ENCODE measurements at places on chromosomes 13 and 19. TPM values are rescaled to one million over a fixed set of nuclear protein-coding genes. Genes with fewer than 3 reads are reported as not detected.
A peak's percentile ranks its signal among the peaks of the same experiment; 100 is the strongest.

- H3K27me3 ChIP-seq: no peaks in the 10 kb centered on the region
- no peak overlapping the region for H3K4me3 ChIP-seq
- no peak for DNase-seq
- H3K27ac ChIP-seq: no peak overlapping the region
- H3K4me1 ChIP-seq: no peaks in the 10 kb centered on the region
- peaks cover 13% of the 10 kb centered on the region for H3K36me3 ChIP-seq
These were observed 64.4 kb upstream of the ZNF43 start for GRCh38 chr19:21900401-21900800.

DNA sequence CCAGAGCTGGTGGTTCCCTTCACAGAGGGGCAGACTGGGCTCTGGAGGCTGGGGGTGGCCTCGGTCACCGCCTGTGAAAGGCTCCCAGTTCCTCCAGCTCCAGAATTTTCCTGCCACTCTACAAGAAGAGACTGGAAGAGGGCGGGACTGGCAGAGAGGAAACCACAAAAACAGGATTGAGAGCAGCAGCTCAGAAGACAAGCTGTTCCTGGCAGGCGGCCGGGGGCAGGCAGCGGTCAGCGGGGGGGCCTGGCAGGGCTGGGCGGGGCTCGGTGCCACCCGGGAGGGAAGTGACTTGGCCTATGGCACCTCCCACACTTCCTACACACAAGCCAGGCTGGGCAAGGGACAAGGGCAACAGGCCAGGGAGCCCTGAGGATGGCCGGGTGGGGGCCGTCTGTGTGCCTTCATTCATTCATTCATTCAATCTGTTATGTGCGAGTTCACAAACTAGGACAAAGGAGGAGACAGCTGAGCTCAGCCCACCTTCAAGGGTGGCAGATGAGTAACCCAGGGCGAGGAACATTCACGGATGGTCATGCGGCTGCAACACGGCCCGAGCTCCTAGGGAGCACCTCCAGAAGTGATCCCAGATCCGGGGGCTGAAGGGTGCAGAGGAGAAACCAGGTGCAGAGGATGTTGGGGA is 16.9 kb upstream of the BTBD2 start:
- H3K36me3 ChIP-seq: no peaks in the 10 kb centered on the region
- H3K4me3 ChIP-seq: no peak overlapping the region
- peaks cover 7% of the 10 kb centered on the region for H3K4me1 ChIP-seq
- no peaks in the 10 kb centered on the region for H3K27me3 ChIP-seq

DNA sequence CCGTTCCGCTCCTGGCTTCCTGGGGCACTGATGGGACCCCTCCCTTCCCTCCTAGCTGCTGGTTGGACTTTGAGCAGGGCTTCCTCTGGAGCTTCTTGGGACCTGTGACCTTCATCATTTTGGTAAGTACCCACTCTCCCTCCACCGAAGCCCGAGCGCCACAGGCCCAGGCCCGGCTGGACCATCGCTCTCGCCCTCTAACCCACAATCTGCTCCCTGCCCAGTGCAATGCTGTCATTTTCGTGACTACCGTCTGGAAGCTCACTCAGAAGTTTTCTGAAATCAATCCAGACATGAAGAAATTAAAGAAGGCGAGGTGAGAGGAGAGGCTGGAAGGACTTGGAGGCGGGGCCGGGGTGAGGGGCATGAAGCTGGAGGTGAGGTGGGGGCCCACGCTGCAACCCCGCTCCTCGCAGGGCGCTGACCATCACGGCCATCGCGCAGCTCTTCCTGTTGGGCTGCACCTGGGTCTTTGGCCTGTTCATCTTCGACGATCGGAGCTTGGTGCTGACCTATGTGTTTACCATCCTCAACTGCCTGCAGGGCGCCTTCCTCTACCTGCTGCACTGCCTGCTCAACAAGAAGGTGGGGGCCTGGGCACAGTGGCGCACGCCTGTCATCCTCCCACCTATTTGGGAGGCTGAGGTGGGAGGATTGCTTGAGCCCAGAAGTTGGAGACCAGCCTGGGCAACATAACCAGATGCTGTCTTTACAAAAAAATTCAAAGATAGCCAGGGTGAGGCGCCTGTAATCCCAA is 12.3 kb downstream of the DDX39A start:
- peaks cover 7% of the 10 kb centered on the region for H3K4me1 ChIP-seq
- no peak overlapping the region for H3K4me3 ChIP-seq
- DNase-seq: no peak
- no peak overlapping the region for H3K27ac ChIP-seq
- H3K27me3 ChIP-seq: no peaks in the 10 kb centered on the region

IGFLR1 gene
- 6.3 TPM for total RNA-seq

ZNF439 gene
- 6.6 TPM for total RNA-seq

DNA sequence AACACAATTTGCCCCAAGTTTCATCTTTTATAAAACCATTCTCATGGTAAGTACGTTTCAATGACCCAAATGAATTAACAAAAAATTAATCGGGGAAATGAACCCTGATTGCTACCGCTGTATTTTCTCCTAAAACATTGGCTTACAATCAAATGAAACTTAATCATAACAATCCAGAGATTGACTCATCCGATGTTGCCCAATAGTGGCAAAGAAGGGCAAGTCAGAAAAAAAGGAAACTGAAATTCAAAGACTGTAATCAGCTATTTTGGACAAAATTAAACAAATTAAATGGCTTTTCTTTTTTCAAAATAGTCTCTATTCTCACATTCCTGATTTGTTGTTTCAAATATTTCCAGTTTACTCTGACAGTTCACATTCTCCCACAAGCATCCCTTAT is 3.9 kb upstream of the ACOD1 start:
- peaks cover 4% of the 10 kb centered on the region for H3K4me1 ChIP-seq
- H3K27ac ChIP-seq: no peak overlapping the region
- no peaks in the 10 kb centered on the region for H3K36me3 ChIP-seq
- no peak overlapping the region for H3K4me3 ChIP-seq
- no peak for DNase-seq

ZNF582 gene
- 4.2 TPM for total RNA-seq

PALM3 gene
- total RNA-seq: 5.2 TPM

DNA sequence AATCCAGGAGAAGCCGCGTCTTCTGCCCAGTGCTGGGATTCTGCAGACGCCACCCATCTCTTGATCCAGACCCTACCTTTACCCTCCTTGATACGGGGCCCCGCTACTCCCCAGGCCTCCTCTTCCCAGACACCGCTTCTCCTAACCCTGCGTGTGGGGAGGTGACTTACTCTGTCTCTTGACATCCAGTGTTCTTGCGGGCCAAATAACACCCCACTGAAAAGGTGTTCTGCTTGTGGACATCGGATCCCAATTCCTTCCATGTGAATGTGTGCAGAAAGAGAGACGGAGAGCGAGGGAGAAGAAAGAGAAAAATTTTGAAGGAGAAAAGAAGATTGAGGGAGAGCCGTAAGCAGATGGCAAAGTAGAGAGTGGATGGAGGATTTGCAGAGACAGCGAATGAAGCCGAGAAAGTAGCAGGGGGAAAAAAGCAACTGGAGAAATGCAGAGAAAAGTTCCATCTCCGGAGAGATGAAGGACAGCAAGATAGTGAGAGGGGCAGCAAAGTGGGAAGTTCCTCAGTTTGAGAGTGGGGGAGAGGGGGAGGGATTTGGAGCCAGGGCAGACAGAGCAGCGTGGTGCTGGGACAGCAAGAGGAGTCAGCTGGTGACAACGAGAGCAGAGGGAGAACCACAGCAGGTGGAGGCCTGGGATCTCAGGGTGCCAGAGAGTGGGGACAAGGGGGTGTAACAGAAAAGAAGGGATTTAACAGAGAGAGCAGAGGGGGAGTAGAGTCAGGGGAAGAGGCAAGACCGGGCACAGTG is 814 bp downstream of the ZNF480 start:
- peaks cover 62% of the 10 kb centered on the region for H3K36me3 ChIP-seq
- no peak for DNase-seq
- peak overlapping the region; percentile 98 for H3K27ac ChIP-seq
- H3K4me1 ChIP-seq: peaks cover 23% of the 10 kb centered on the region
- peaks cover 4% of the 10 kb centered on the region for H3K27me3 ChIP-seq

- DNase-seq: no peak
- no peak overlapping the region for H3K27ac ChIP-seq
- H3K4me3 ChIP-seq: no peak overlapping the region
These were observed 12.7 kb upstream of the ZNF443 start for GRCh38 chr19:12453495-12453894.

DNA sequence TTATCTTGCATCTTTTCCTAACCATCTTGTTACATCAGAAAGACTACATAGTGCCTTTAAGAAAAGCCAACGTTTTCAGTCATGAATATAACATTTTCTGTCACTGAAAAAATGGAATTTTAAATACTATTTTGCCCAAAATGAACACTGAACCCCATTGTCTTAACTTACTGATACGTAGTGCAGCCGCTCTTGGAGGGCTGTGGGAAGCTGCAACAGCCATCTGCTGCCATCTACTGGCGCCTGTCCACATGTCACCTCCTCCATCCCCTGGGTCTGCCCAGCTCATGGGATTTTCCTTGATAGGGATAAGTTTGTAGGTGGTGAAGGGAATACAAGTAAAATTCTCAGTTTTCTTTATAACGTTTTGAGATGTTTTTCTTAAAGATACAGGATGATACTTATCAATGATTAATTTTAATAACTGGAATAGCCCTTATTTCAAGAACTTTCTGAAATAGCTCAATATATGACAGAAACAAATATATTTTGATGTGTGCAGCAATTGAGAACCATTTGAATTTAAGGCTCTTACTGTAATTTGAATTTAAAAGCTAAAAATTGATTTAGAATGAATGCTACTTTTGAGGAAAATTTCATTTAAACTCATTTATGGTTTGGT is 73.7 kb downstream of the GGACT start:
- H3K4me3 ChIP-seq: peak overlapping the region; percentile 12
- no peak overlapping the region for H3K27ac ChIP-seq
- H3K4me1 ChIP-seq: peaks cover 64% of the 10 kb centered on the region
- H3K27me3 ChIP-seq: peaks cover 3% of the 10 kb centered on the region
- peak; percentile 86 for DNase-seq

DNA sequence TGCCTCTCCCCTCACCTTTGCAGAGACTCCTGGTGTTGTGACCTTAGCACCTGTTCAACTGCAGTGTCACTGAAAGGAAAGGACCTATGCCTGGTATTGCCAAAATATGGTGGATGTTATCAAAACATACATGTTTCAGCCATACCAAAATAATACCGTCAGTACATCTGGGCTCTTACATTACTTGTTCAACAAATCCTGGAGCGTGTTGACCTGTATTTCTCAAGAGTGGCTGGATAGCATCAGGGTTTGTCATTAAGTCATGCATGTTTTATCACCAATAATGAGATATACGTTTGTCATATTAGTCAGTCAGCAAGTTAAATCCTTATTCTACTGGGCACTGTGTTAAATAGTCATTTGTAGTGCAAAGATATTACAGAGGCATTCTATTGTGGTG is 290.8 kb downstream of the SHISA2 start:
- no peaks in the 10 kb centered on the region for H3K36me3 ChIP-seq
- peaks cover 3% of the 10 kb centered on the region for H3K27me3 ChIP-seq
- H3K27ac ChIP-seq: no peak overlapping the region
- H3K4me3 ChIP-seq: no peak overlapping the region

DNA sequence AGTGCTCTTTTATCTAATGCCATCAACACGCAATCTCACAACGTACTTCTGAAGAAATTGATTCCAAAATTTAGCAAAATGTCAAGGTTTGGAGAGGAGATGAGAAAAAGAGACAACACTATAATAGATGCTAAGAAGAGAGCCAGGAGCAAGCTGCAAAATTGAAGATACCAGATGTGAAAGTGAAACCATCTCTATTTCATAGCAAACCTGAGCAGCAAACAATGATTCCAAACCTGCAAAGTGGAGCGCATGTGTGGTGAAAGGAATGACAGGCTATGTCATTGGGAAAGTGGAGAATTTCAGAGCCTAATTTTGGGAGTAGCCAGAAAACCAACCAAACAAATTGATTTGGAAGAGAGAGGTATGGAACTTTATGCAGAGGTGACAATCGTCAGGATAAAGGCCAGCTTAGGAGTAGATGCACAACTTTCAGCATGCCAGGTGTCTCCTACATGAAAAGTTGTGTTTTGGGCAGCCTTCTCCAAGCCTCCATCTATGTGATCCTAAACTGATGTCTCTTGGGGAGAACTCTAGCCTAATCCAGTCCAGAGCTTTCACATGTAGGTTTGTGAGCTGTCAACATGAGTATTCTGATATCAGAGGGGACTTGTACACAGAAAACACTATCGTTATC is 158.4 kb upstream of the FNDC3A start:
- H3K4me1 ChIP-seq: peaks cover 6% of the 10 kb centered on the region
- no peak overlapping the region for H3K4me3 ChIP-seq
- H3K36me3 ChIP-seq: no peaks in the 10 kb centered on the region
- no peak for DNase-seq

MRPS12 gene
- total RNA-seq: 38.5 TPM

- H3K4me1 ChIP-seq: peaks cover 59% of the 10 kb centered on the region
- H3K27ac ChIP-seq: no peak overlapping the region
- H3K36me3 ChIP-seq: no peaks in the 10 kb centered on the region
- no peak overlapping the region for H3K4me3 ChIP-seq
- no peak for DNase-seq
These were observed 109.1 kb downstream of the PCDH9 start for GRCh38 chr13:67120872-67121531.

DNA sequence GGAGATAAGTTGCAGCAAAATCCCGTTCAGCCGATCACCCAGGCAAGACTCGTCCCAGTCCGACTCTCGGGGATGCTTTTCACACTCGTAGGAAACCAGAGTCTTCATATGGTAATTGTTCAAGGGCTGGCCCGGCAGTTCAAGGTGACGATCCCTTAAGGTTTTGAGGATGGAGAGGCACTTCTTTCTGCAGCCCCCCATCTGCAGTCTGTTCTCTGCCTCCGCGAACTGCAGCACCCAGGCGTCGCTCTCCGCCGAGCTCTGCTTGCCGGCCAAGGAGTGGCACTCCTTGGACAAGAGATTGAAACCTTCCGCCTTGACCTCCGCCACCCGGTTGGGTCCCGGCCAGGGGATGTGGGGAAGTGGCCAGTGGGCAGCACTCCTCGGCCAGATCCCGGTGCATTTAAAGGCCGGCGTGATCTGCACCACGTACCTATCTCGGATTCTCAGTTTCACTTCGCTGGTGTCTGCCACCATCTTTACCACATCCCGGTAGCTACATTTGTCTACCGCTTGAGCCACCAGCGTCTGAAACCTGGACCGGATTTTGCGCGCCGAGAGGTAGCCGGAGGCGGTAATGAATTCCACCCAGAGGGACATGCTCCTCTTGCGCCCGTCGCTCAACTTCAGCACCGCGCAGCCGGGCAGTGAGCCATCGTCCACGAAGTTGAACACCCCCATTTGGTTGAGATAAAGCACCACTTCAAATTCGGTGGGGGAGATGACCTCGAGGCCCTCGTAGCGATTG is 1.1 kb downstream of the MAB21L1 start:
- H3K27ac ChIP-seq: no peak overlapping the region
- H3K4me1 ChIP-seq: peaks cover 50% of the 10 kb centered on the region

DNA sequence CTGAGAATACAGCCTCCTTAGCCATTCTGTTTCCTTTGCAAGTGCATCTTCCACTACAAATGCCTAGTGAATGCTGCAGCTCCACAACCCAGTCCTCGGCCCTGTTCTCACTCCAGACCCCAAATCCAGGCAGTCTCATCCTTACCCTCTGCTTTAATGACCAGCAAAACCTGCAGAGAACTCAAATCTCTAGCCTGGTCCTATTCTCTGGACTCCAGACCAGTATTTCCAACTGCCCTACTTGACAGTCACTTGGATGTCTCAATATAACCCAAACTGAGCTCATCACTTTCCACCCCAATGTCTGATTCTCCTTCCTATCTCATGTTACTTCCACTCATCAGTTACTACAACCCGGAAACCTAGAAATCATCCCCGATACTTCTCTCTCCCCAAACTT is 2.6 kb upstream of the EBPL start:
- H3K36me3 ChIP-seq: peaks cover 15% of the 10 kb centered on the region
- H3K4me1 ChIP-seq: peaks cover 16% of the 10 kb centered on the region
- H3K27me3 ChIP-seq: no peaks in the 10 kb centered on the region
- no peak overlapping the region for H3K27ac ChIP-seq

All from neural crest cell (in vitro differentiated cells).